ENCODE measurements at places on chromosomes 12 and 14.

DNA sequence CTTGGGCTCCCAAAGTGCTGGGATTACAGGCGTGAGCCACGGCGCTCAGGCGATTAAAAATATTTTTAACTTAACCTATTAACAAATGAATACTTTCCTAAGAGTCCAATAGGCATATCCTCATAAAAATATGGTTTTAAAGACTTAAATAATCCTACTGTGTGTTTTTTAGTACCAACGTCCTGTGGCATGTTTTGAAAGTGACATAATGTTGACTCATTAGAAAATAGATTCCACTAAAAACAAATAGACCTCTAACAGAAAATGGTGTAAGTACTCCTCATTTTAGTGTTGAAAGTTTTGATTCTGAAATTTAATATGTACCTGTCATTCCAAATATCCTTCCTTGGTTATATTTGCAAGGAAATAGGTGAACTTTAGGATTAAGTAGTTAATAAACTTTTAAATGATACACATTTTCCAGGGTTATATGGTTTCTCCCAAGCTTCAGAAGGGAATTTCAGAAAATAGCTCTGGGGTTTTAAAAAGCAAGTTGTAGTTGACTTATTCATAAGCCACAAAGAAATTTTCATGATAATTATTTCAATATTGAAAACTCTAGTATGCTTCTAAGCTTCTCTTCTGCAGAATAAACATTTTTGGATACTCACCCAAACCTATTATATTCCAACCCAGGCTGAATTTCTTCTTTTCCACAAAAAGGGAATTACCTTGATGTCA, 12.1 kb upstream of the LUM start:
- no peak for DNase-seq

DNA sequence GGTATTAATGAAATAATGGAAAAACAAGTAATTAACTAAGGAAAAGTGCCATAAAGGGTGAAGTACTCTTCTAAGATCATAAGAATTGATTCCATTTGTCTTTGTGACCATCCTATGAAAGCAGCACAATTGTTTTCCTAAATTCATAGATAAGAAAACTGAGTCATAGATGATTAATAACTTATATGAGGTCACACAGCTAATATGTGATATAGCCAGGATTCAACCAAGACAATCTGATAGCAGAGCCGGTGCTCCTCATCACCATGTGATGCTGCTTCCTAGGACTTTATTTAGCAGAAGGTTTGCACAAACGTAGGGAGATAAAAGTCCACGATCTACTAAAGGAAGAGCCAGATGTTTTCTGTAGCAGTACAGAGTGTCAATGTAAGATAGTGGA, 181.5 kb upstream of the SYT1 start:
- no peak for DNase-seq

DNA sequence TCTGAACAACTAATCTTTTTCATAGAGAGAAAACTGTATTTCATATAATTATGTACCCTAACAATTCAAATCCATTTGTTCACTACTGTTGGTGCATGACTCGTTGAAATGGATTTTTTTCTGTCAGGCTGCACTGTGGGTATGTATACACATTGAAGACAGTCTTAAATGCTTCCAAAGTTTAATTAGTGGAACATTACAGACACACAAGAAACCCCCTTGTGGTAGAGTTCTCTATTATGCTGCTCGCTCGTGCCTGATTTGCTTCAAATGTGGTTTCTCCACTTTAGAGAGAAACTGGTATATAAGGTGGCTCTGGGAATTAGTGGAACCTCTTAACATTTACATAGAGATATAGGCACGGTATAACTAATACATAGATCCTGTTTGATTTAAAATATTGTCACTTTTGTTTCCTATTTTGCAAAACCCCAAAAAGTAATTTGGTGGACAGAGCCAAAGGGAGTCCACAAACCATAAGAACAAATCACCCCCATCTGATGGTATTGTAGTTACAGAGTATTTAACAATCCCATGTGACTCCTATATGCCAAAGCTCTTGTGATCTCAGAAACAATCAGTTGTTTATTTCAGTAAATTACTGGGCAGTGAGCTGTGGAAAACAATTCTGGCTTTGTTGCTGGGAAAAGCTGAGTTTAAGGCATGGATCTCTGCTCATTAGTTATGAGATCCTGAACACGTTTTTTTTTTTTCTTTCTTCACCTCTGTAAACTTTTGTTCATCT, 159.5 kb downstream of the BRMS1L start:
- no peak for DNase-seq

GRCh38 chr12:25502596-25502995, 50.5 kb downstream of the LMNTD1 start:
- DNase-seq, result no peak

DNA sequence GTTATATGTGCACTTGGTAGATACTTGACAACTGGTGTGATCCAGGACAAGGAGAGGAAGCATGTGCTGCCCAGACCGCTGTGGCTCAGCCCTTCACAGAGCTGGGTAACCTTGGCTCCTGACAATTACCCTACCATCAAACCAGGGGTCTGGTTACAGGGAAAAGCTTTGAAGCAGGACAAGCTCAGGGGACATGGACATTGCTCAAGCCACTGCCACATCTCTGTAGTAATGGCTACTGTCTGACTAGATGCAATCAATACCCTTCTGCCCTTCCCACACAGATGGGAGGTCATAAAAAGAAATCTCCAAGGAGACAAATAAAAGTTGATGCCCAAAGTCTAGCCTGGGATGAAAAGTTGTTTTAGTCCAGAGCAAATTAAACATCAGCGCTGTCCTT, 577.4 kb downstream of the MED13L start:
- no peak for DNase-seq

DNA sequence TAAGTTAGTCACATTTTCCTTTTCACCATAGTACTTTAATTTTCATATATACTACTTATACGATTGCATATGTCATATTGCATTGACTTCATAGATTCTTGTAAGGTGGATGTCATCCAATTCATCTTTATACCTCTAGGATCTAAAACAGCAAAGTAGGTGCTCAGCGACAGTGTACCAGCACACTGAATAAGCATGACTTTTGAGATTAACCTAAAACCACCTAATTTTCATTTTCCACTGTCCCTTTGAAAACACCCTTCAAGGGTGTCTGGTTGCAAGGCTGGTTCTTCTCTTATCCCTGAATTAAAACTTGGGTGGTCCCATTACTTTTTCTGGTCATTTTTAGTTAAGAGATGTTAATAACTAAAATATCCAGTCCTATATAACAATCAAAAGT, 4.4 kb downstream of the GPR19 start:
- DNase-seq, result no peak

- DNase-seq, result no peak
Measured at GRCh38 chr14:65011538-65011937, 24.8 kb downstream of the FNTB start.

DNA sequence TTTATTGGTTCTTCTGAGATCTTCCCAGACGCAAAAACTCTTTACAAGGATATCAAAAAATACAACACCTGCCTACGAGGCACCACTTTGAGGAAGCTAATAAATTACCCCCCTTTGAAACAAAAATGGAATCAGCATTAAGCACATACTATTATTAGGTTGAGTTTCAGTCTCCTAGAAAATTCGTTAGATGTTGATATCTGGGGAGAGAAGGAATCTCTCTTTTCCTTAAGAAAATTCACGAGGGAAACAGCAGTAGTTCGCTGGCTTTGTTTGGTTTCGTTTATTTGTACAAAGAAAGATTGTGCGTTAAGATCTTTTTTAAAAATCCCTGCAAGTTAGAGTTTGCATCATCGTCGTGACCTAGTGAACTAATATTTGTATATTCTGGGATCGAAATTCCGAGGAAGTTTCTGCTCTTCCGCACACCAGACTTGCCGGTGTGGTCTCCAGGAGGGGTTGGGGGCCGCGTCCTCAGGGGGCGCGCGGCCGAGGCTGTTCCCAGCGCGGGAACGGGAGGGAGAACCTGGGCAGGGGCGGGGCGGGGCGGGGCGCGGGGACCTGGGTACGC, 12.1 kb downstream of the NKX2-1 start:
- DNase-seq, result no peak

GRCh38 chr12:93780101-93780641, 103.0 kb downstream of the CRADD start:
- DNase-seq, result no peak

DNA sequence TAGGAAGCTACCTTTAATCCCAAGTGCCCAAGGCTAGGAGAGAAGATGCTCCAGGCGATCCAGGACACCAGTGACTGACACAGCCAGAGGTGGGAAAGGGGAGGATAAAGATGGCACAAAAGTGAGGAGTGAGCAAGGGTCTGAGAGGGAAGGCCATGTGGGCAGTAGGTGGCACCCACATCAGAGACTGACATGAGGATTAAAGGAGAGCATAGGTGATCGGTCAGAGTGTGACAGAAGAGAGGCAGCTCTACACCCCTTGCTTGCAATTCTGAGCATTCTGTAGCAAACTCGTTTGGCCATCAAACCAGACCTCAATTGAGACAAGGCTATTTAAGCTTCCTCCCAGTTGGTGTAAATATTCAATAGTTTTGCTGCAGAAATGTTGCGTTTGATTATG, 724 bp upstream of the CD27 start:
- DNase-seq, result no peak

GRCh38 chr14:99883866-99884650, 90.8 kb downstream of the EML1 start:
- no peak for DNase-seq
